ENCODE measurements at places on chromosomes 3 and 15. TPM values are rescaled to one million over a fixed set of nuclear protein-coding genes. Genes with fewer than 3 reads are reported as not detected.

Gene TTLL13
- 0.60 TPM for total RNA-seq

DNA sequence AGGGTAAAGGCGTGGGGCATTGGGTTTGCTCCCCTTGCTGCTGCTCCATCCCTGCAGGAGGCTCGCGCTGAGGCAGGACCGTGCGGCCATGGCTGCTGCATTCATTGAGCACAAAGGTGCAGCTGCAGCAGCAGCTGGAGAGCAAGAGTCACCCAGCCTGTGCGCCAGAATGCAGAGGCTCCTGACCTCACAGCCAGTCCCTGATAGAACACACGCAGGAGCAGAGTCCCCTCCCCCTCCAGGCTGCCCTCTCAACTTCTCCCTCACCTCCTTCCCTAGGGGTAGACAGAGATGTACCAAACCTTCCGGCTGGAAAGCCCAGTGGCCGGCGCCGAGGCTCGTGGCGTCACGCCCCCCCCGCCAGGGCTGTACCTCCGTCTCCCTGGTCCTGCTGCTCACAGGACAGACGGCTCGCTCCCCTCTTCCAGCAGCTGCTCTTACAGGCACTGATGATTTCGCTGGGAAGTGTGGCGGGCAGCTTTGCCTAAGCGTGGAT lies 47.0 kb downstream of the PGPEP1L start:
- H3K27ac ChIP-seq: no peak overlapping the region
- H3K4me1 ChIP-seq: no peaks in the 10 kb centered on the region
- no peak overlapping the region for H3K4me3 ChIP-seq
- H3K27me3 ChIP-seq: no peaks in the 10 kb centered on the region

GRCh38 chr3:160780245-160780644 lies 24.2 kb downstream of the PPM1L start:
- H3K27ac ChIP-seq: no peak overlapping the region
- DNase-seq: no peak
- no peaks in the 10 kb centered on the region for H3K4me1 ChIP-seq
- H3K4me3 ChIP-seq: no peak overlapping the region
- no peaks in the 10 kb centered on the region for H3K27me3 ChIP-seq

- no peaks in the 10 kb centered on the region for H3K27me3 ChIP-seq
- no peak overlapping the region for H3K27ac ChIP-seq
- no peaks in the 10 kb centered on the region for H3K4me1 ChIP-seq
- no peak for DNase-seq
- H3K36me3 ChIP-seq: peaks cover 8% of the 10 kb centered on the region
- H3K4me3 ChIP-seq: no peak overlapping the region
Observed at GRCh38 chr3:19920401-19921080, 13.5 kb downstream of the EFHB start.

DNA sequence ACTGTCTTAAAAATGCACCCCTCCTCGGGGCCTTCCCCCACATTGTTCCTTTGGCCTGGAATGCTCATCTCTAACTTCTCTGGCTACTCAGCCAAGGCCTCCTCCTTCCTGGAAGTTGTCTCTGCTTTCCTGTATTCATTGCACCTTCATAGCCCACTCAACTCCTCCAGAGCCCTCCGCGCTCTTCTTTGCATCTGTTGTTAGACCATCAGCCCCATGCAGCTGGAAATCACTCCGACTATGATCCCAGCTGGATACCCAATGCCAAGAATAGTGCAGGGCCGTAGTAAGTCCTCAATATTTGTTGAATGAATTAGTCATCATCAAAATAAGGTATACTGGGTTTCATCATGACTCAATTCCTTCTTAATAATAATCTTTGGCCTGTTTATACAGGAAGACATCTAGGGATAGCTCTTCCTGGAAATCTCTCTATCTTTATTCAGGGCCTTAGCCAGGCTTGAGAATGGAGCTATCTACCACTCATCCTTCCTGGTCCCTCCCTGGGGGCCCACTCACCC lies 112.7 kb downstream of the SYNPR start:
- no peak overlapping the region for H3K4me3 ChIP-seq
- H3K36me3 ChIP-seq: no peaks in the 10 kb centered on the region
- no peak overlapping the region for H3K27ac ChIP-seq

DNA sequence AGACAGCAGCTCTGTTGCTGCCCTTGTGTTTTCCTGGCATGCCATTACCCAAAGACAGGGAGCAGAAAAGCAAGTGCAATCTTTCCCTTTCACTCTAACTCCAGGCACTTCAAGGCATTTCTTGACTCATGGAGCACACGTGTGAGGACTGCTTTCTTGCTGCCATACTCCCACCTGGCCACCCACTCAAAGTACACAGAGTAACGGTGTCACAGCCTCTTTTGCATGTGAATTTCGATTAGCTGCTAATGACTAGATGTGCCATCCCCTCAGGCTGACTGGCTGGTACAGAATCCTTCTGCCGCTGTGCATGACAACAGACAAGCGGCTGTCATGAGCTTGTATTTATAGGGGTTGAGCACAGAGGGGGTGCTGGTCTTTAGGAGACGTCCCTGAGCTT lies 380.6 kb downstream of the CTNNB1 start:
- H3K4me1 ChIP-seq: peaks cover 18% of the 10 kb centered on the region
- H3K27ac ChIP-seq: no peak overlapping the region
- no peaks in the 10 kb centered on the region for H3K36me3 ChIP-seq
- H3K27me3 ChIP-seq: no peaks in the 10 kb centered on the region
- DNase-seq: no peak

DNA sequence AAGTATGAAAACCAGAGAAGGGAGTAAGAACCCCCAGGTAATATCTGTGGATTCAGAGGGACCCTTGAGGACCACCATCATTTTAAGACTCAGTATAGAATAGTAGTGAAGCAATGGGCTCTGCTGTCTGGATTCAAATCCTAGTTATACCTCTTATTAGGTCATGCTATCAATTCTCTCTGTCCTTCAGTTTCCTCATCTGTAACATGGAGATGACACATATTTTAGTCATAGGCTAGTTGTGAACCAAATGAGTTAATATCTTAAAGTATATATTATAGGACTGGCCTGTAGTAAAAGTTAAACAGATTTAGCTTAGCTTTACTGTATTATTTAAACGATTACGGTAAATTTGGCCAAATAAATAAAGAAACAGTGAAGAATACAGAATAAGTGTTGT lies 177.3 kb upstream of the GOLIM4 start:
- no peaks in the 10 kb centered on the region for H3K4me1 ChIP-seq
- DNase-seq: no peak
- no peaks in the 10 kb centered on the region for H3K27me3 ChIP-seq
- no peak overlapping the region for H3K4me3 ChIP-seq
- no peaks in the 10 kb centered on the region for H3K36me3 ChIP-seq

DNA sequence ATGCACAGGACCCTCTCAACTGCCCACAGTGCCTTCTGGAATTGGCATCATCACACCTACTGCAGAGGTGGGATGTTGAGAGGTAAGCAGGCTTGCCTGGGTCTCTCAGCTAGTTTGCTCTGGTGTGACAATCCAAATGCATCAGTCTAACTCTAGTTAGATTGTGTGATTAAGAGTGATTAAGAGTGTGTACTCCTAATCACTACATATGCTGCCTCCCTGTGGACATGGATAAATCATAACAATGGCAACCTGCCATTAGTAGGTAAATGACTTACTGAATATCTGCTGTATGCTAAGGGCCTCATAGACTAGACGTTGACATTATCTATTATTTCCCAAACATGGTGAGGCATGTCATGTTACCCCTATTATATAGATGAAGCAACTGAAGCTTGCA lies 342.1 kb downstream of the OCA2 start:
- H3K4me3 ChIP-seq: no peak overlapping the region
- H3K27ac ChIP-seq: no peak overlapping the region
- H3K27me3 ChIP-seq: no peaks in the 10 kb centered on the region
- no peaks in the 10 kb centered on the region for H3K36me3 ChIP-seq
- no peak for DNase-seq

Gene GPR27
- 2.9 TPM for total RNA-seq

DNA sequence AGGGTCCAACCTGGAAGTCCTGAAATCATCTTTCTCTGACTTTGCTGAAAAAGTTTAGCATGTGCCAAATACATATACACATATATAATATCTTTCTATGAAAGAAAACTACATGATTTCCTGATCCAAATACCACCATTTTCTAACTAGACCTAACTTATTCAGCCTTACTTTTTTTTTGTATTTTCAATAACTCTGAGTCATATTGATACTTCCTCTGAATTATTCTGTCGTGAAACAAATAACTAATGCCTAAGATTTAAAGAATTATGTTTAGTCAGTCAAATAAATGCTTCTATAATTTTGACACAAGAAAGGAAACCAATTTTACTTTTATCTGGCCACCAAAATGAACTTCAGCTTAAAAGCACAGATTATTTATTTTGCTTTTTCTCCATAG lies 760.2 kb upstream of the GBE1 start:
- H3K4me3 ChIP-seq: no peak overlapping the region
- no peak overlapping the region for H3K27ac ChIP-seq
- no peaks in the 10 kb centered on the region for H3K27me3 ChIP-seq
- DNase-seq: no peak

All from tibial nerve (tissue), 4 donors.